ENCODE measurements at places on chromosomes 12 and 14.

GRCh38 chr12:100267603-100268281, 765 bp downstream of the SCYL2 start:
- no peak for DNase-seq

DNA sequence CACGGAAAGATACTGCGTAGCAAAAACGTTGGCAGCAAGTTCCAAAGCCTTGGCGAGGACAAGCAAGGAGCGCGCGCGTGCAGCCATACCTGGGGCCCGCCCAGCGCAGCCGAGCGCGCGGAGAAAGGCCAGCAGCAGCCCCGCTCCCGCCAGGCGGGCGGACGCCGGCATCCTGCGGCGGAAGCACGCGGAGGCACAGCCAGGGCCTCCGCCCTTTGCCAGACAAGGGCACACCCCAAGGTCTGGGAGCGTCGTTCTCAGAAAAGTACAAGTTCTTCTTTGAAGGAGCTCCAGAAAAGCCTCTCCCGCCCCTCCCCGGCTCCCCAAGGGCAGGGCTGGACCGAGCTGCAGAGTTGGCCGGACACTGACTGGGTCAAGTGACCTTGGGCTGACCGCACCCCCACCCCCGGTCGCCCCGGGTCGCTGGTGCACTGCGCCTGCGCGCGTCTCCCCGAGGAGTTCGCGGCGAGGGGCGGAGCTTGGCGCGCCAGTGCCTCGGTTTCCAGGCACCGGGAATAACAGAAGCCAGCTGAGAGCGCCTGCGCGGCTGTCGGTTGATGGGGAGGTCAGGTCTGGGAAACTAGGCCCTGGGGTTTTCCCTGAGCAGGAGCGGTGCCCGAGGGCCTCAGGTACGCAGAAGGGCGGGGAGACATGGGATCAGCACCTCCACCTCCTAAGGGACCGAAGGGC, at the start of gene ZC2HC1C:
Gene ZC2HC1C (plus strand): TSS at position 521 of the 690 bp plus-strand sequence. CDS start 933 bp downstream, outside the sequence.
- peak; percentile 51 for DNase-seq

DNA sequence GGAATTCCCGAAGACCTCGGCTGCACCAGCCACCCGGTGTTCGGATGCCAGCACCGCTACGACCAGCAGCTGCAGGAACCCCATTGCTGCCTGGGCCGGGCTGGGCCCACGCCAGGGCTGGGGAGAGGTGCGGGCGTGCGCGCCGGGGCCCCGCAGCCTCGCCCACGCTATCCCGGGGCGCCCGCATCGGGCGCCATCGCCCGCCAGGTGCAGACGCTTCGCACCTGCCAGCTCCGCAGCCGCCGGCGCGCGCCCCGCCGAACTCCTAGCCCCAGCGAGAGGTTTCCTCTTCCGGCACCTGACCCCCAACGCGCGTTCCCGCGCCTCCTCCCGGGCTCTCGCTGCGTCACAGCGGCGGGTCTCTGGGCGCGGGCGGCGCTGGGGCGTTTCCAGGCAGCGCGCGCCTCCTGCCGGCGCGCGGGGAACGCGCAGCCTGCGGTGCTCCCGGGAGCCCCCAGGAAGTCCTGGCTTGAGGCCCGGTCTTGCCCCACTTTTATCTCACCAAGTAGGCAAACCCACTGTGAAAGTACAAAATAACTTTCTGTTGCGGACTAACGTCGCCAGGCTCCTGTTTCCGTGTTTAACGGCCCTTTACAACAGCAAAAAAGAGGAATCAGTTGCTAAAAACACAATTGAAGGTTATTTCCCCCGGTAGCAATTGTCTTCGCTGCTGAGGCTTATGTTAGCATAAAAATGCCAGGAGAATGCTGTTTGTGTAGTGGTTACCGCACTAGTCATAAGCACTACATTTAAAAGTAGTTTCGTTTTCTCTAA, at the start of gene TM7SF3:
Gene TM7SF3 (minus strand): TSS at position 300 of the 774 bp plus-strand sequence. CDS start 216 bp downstream, at position 84.
- DNase-seq, result peak; percentile 85

- no peak for DNase-seq
These were observed 780.2 kb upstream of the SEL1L start for GRCh38 chr14:82313889-82314288.

DNA sequence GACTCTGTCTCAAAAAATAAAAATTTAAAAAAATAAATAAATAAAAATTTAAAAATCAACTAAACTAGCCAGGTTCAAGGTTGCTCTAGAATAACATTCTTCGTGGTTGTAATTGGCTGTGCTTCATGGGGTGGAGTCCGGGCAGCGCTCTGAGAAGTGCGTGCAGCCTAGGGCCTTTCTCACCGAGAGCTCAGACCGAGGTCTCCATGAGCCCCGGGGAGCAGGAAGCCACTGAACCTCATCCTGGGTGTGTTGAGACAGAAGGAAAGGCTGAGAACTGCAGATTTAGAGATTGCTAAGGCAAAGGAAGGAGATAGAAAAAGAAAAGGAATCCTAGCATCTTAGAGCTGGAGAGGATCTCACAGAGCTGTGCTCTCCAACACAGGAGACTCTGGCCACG, 14.7 kb downstream of the P2RX4 start:
- no peak for DNase-seq

- DNase-seq, result no peak
These were observed 138.6 kb downstream of the TPH2 start for GRCh38 chr12:72077111-72077820.

DNA sequence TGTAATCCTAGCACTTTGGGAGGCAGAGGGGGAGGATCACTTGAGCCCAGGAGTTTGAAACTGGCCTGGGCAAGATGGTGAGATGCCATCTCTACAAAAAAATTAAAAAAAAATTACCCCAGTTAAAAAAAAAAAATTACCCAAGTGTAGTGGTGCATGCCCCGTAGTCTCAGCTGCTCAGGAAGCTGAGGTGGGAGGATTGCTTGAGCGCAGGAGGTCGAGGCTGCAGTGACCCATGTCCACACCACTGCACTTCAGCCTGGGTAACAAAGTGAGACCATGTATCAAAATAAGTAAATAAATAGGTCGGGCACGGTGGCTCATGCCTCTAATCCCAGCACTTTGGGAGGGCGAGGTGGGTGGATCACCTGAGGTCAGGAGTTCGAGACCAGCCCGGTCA, 128.8 kb downstream of the VRK1 start:
- DNase-seq, result no peak

- no peak for DNase-seq
These were observed 4.5 kb downstream of the DAO start for GRCh38 chr12:108884116-108885012.

Measured in HS-27A (cell line).